T1000 (cell line): ENCODE measurements at places on chromosomes 12 and 14.

DNA sequence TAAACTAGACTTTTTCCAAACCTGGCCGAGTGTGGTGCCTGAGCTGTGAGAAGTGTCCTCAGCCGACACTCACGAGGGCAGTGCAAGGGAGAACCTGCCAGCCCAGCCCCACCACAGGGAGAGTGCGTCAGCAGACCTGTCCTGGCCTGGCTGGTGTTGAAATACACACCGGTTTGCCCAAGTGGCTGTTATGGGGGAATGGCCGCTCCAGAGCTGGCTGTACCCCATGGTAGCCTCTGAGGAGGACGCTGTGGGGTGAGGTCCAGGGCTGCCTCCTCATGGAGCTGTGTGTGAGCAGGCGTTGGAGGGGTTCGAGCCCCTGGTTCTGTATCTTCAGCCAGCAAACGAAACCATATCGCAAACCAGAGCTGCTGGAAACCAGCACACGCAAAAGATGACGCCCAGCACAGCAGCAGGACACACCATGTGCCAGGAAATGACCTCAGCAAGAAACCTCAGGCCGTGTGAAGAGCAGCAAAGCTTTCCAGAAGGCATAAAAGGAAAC lies 9.4 kb downstream of the ANKRD9 start:
- no peak for DNase-seq

DNA sequence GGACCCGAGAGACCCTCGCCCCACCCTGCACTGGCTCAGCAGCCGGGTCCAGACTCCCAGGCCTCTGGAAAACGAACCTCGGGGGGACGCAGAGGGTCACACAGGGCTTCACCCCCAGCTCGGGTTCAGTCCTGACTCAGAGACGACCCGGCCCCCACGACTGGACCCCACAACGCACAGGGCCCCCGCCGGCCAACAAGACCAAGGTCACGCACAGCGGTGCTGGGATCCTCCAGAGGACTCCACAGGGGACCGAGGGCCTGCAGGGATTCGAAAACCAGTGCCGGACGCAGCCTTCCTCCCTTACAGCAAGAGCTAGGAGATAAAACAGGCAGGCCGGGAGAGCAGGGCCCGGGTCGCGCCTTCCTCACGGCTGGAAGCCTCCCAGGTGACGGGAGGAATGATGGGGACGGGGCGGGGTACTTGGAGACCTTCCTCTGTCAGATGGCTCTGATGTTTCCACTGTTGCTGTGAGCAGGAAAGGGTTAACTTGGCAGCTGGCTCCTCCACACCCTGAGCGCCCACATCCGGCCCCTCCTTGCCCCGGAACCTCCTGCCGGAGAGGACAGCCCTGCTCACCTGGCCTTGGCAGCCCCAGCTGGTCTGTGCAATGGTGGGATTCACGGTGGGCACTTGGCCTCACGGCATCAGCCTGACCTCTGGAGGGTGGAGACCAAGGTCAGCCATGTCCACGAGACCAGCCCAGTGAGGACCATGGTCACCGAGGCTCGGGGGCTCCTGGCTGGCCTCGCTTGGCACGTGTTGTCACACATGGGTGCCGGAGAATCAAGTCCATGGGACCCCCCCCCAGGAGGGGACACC lies 46.2 kb downstream of the GALNT9 start:
- DNase-seq: no peak

DNA sequence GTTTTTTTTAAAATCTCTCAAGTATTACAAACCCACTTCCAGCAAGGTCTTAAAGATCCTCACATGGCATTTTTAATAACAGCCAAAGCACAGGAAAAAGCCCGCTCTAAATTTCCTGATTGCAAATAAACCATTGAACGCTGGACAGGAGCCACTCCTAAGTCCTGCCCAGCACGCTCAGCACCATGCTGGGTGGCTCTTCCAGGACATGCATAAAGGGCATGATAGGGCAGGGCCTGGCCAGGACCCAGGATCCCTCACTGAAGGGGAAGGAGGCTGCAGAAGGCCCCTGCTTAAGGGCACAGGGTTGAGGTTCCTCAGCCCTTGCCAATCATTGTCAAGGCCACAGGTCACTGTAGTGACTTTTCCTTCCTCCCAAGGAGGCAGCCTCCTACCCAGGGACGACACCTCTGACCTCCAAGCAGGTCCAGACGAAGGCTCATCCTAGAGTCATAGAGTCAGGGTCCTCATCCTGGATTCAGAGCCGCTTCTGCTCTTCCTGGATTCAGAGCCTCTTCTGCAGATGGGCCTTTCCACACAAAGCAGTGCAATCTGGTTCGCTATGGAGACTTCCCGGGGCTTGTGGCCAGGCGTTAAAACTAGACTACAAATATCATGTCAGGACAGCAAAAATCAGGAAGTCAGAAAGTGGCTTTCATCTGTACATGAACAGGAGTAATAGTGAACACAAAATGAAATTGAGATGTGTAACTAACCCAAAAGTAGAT lies 123.8 kb downstream of the GCH1 start:
- DNase-seq: no peak

GRCh38 chr12:132000286-132000872 lies 50.6 kb downstream of the EP400 start:
- DNase-seq: no peak

DNA sequence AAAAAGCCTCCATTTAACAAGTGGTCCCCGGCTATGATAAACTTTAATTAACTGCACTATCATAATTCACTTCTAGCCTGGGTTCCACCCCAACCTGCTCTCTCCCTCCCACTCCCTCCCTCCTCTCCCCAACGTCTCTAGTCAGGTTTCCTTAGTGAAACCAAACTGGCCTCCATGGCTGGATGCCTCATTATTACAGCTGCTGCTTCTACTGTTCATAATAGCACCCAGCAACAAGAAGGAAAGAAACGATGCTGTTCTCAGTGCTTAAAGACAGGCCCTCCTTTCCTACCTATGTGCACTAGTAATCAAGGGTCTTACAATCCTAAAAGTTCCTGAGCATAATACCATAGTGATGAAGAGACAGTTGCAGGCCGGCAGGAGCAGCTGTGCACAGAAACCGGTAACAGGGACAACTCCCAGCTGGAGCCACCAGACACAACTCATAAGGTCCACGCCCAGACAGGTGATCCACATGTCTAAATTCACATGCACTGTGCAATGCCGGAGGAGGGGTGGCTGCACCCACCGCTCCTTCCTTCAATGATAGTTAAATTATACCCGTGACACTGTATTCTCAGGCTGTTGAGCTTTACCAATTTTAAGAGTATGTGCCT lies 6.2 kb downstream of the IRF2BPL start:
- DNase-seq: no peak

DNA sequence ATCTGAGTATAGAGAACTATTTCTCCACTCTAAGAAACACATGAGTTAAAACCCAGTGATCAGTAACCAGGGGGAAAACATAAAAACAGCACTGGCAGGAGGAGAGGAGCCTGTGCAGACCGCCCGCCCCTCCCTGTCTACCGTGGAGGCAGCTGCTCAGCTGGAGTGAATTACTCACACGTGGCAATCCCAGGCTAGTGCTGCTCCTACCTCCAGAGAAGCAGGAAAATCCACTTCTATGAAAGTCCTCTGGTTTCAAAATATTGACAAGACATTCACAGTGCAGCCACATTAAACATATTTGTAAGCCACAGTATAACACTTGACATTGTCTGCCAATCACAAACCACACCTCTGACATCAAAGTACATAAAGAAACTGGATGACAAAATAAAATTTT lies 16.7 kb downstream of the TMEM132D start:
- no peak for DNase-seq

DNA sequence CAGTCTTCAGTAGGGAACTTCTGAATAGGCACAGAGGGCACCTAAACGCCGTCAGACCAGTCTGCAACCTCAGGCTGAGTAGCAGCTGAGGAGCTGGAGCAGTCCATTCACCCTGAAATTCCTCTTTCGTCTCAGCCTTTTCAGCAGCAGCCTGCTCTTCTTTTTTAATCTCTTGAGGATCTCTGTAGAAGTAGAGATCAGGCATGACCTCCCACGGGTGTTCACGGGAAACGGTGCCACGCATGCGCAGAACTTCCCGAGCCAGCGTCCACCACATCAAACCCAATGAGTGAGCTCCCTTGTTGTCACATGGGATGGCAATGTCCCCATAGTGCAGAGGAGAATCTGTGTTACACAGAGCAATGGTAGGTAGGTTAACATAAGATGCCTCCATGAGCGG lies 11.1 kb upstream of the MARK3 start:
- DNase-seq: no peak

- DNase-seq: no peak
Observed at GRCh38 chr14:22428700-22429291, 160.2 kb downstream of the DAD1 start.

DNA sequence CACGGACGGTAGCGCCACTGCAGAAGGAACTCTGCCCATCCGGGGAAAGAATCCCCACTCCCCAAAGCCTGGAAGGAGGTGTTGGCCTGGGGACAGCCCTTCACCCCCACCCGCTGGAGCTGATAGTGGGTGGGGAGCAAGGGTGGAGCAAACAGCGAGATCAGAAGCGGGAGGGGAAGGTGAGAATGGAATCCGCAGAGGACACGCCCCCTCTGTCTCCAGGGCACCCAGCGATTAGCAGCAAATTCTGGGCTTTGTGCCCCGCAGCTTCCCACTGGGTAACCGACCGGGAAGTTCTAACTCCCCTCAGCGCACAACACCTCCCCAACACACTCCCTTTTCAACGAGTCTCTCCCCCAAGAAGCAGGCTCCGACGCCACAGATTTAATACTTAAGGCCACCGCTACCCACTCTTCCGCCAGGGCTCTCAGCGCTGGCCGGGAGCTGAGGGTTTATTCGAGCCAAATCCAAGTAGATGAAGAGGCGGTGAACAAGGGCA lies 1.4 kb downstream of the SLC25A29 start:
- no peak for DNase-seq

- DNase-seq: no peak
Observed at GRCh38 chr14:94005324-94006073, 8.4 kb downstream of the CCDC197 start.

- no peak for DNase-seq
Observed at GRCh38 chr14:73784988-73785313, 66.7 kb upstream of the PTGR2 start.

DNA sequence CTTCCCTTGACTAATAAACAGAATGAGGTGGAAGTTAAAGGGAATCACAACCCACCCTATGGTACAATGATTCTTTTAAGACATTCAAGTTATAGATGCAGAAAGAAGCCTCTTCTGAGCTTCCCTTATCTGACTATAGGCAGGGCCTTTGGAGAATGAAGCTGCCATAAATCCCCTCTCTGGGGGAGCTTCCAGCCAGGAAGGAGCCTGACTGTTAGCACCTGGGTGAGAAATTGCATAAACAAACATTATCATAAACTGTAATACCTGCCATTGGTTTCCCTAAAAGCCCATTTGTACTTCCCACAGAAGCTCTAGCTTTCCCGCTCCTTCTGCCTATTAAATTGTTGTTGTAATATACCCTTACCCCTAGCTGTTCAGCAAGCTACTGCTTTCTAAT lies 81.3 kb upstream of the RESF1 start:
- no peak for DNase-seq

DNA sequence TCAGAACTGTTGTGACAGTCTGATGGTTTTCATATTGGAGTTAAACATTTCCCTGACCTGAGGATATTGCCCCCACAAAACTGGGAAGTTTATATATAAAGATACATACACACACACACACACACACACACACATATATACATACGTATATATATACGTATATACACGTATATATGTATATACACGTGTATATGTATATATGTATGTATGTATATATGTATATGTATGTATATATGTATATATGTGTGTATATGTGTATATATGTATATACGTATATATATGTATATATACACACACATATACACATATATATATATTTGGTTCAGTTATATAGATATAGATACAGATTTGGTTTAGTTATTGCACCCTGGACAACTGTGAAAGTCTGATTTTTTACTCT lies 65.7 kb downstream of the ATP2B1 start:
- no peak for DNase-seq

- no peak for DNase-seq
Observed at GRCh38 chr12:34626363-34627157, 604.3 kb downstream of the ALG10 start.

- no peak for DNase-seq
Observed at GRCh38 chr14:76834241-76834661, 8.0 kb downstream of the LRRC74A start.

GRCh38 chr14:86604561-86604960 lies 1074.6 kb downstream of the FLRT2 start:
- DNase-seq: no peak

- no peak for DNase-seq
Observed at GRCh38 chr12:5099136-5099535, 55.5 kb downstream of the KCNA5 start.

GRCh38 chr14:32449648-32450047 lies 120.5 kb downstream of the AKAP6 start:
- DNase-seq: no peak

GRCh38 chr12:45695035-45695434 lies 34.5 kb upstream of the ARID2 start:
- DNase-seq: no peak

DNA sequence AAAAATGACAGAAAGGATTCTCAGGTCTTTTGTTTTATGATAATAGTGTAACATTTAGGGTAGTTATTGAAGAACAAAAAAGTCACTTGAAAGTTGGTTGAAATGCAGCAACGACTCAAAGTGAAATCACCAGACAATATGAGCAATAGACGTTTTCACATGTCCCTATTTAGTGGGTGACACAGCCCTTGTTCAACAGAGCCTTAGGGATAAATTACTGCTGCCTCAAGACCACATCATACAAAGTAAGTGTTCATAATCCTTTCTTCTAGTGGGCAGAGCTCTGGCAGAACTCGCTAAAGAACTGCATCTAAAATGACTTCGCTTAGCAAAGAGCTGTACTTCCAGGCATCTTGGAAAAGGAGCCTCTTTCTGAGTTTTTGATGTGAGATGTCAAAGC lies 128.5 kb upstream of the LMNTD1 start:
- DNase-seq: no peak

DNA sequence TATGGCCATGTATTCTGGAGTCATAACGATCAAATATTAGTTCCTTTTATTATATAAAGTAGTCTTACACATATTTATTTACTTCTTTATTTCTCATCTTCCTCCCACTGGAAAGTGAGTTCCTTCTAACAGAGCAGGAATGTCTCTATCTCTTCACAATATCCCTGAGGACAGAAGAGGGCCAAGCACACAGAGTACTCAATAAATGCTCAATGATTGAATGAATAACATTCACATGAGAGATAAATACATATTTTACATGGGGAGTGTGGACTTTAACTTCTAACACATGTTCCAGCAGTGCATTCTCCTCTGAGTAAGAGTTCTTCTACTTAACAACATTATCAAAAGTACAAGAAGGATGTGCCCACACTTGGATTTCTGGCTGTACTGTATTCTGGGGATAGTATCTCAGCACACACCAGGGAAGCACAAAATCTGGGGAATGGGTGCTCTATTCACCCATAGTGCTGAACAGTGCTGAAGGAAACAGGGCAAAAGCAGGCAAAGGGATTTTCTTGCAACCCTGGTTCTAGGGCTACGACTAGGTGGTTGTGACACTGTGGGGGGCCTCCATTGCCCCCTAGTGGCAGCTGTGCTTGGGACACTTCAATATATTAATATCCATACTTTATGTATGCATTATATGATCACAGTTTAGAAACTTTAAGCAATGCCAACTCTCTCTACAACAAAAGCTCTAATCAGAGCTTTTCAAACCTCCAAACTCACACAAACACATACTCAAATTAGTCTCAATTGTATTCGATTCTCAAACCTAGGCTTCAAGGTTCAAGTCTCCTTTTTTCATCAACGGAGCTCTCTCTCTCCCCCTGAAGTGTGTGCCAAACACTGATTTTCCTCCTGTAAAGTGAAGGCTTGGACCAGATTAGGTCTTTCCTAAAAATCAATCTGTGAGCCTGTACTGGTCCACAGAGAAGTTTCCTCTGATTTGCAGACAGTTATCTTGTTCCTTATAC lies 115.5 kb downstream of the SLC2A13 start:
- no peak for DNase-seq

GRCh38 chr12:96112733-96113132 lies 77.3 kb upstream of the LTA4H start:
- DNase-seq: no peak
